ENCODE measurements at places on chromosomes 5 and 9. TPM values are rescaled to one million over a fixed set of nuclear protein-coding genes. Genes with fewer than 3 reads are reported as not detected.

DNA sequence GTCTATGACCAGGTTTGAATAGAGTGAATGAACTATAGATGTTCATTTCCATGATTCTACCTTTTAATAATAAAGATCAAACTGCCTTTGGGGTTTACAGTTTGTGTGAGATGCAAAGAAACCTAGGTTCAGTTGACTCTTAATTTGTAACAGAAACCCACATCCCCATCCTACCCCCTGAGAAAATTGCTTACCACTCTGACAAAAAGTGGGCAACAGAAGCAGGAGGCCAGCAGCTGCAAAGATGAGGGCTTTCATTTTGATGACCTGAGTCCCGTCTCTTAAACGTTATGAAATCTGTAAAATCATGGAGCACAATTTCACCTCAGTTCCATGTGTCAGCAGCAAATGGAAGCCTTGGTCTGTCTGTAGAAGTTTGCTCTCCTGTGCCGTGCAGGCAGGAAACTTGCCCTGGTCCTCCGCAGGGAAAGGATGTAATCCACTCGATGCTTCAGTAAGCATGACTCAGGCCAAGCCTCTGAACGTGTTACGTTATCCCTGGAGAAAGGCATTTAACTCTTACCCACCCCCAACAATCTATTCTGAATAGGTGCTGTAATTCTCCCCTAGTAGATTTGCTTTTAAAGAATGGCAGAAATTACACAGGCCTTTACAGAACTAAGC, at the start of gene F2RL2:
TSS of gene F2RL2 (minus strand) at position 431 of the 624 bp plus-strand sequence. CDS start at position 258, 173 bp downstream.
- DNase-seq, result no peak

- DNase-seq, result no peak
Measured at GRCh38 chr5:168214886-168215285, 76.6 kb upstream of the WWC1 start.

DNA sequence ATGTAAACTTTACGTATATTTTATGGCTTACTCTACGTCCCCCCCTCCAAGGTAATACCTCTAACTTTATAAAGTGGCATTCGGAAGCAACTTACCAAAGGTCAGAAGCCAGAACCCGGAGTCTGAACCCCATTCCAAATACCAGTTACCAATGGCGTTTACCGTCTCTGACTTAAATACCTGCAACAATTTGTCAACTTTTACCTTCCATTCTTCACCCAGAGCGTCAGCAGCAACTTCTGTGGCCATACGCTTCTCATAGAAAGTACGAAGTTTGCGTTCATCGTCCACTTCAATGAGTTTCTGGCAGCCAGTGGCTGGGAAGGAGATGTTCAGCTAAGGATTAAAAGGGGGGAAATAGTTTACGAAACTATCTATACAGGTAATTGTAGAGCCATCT, 753 bp downstream of the RPS6 start:
- DNase-seq, result no peak

- DNase-seq, result no peak
Measured at GRCh38 chr5:60297658-60298057, 402.3 kb downstream of the DEPDC1B start.

The RAI14 gene
- 25.6 TPM for polyA plus RNA-seq

The COL27A1 gene
- 8.1 TPM for polyA plus RNA-seq
